Thoracic aorta (tissue), 2 donors: ENCODE measurements at places on chromosomes 7 and 10. TPM values are rescaled to one million over a fixed set of nuclear protein-coding genes. Genes with fewer than 3 reads are reported as not detected.

GRCh38 chr7:76424413-76425111, at the start of gene ZP3:
Gene ZP3, plus strand, starts transcription at chr7:76424950. Its CDS starts 15 bp downstream, at chr7:76424965.
- no peaks in the 10 kb centered on the region for H3K4me1 ChIP-seq
- H3K27me3 ChIP-seq, result no peaks in the 10 kb centered on the region
- no peak within 1 kb of the TSS for H3K27ac ChIP-seq
- H3K4me3 ChIP-seq, result no peak within 1 kb of the TSS
- no peaks in the 10 kb centered on the region for H3K36me3 ChIP-seq

GRCh38 chr10:86072413-86072812, 294.2 kb downstream of the GRID1 start:
- DNase-seq, result no peak
- H3K36me3 ChIP-seq, result no peaks in the 10 kb centered on the region
- H3K4me1 ChIP-seq, result no peaks in the 10 kb centered on the region

- H3K27ac ChIP-seq, result no peak overlapping the region
- H3K4me1 ChIP-seq, result peaks cover 33% of the 10 kb centered on the region
- no peak overlapping the region for H3K4me3 ChIP-seq
- no peak for DNase-seq
- no peaks in the 10 kb centered on the region for H3K36me3 ChIP-seq
Measured at GRCh38 chr10:58453105-58453504, 59.6 kb upstream of the BICC1 start.

DNA sequence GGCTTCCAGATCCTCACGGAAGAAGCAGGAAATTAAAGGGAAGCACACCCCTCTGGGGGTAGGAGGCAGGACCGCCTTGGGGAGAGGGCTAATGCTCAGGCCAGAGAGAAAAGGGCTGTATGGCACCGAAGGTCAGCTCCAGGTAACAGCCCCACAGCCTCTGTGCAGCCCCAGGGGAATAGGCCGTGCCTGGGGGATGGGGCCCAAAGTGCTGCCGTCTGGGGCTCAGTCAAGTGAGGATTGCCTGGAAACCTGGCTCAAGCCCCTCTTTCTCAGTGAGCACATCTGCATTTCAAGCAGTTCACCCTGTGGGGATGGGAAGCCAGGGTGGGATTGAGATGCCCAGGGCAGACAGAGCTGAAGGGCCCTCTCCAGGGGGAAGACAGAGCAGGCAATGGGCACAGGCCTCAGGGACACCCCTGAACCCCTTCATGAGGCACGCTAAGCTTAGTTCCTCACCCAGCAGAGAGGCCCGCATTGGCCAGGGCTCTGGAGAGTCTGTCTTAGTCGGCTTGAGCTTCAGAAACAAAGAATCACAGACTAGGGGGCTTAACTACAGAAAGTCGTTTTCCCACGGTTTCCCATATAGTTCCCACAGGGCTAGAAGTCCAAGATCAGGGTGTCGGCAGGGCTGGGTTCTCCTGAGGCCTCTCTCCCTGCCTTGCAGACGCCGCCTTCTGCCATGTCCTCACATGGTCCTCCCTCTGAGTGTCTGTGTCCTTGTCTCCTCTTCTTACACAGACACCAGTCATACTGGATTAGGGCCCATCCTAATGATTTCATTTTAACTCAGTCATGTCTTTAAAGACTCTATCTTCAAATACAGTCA, 118.2 kb downstream of the PTPN20 start:
- H3K4me1 ChIP-seq, result no peaks in the 10 kb centered on the region
- H3K27ac ChIP-seq, result no peak overlapping the region
- no peaks in the 10 kb centered on the region for H3K36me3 ChIP-seq
- no peaks in the 10 kb centered on the region for H3K27me3 ChIP-seq

DNA sequence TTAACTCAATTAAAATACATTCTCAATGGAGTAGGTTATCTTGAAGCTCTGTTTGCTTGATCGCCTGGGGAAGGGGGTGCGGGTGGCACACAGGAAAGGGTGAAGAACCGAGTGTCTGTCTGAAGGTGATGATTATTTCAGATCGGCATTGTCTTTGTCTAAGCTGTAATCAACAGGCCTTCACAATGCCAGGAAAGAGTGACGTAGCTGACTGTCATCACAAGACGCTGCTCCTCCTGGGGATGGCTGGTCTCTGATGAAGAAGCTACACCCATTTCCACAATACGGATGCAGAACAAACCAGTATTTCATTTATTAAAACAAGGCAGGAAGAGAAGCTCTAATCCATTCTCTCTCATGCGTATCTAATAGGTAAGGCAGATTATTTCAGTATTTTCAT, 19.4 kb downstream of the JCAD start:
- peaks cover 3% of the 10 kb centered on the region for H3K4me1 ChIP-seq
- H3K36me3 ChIP-seq, result no peaks in the 10 kb centered on the region
- H3K27ac ChIP-seq, result no peak overlapping the region

DNA sequence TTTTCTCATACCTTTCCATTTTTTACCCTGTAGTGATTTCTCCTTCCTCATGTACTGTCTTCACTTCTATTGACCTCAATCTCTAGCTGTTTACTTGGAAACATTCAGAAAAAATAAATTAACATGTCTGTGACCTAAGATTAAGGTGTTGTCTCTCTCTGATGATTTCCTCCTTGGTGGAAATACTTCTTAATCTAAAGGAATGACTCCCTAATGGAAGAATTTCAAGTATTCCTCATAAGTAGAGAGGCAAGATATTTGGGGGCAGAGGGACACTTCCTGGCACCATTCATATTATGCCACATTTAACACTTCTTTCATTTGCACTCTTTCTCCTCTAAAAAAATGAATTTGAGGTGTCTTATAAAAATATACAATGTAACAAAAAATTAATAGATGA, 202.8 kb downstream of the NEBL start:
- no peak overlapping the region for H3K27ac ChIP-seq
- no peaks in the 10 kb centered on the region for H3K4me1 ChIP-seq
- H3K4me3 ChIP-seq, result no peak overlapping the region
- no peaks in the 10 kb centered on the region for H3K27me3 ChIP-seq

GRCh38 chr10:18659819-18660535, 746 bp downstream of the ARL5B start:
- peak overlapping the region; percentile 98 for H3K27ac ChIP-seq
- no peak for DNase-seq
- H3K36me3 ChIP-seq, result no peaks in the 10 kb centered on the region
- H3K4me3 ChIP-seq, result peak overlapping the region; percentile 96
- no peaks in the 10 kb centered on the region for H3K27me3 ChIP-seq

DNA sequence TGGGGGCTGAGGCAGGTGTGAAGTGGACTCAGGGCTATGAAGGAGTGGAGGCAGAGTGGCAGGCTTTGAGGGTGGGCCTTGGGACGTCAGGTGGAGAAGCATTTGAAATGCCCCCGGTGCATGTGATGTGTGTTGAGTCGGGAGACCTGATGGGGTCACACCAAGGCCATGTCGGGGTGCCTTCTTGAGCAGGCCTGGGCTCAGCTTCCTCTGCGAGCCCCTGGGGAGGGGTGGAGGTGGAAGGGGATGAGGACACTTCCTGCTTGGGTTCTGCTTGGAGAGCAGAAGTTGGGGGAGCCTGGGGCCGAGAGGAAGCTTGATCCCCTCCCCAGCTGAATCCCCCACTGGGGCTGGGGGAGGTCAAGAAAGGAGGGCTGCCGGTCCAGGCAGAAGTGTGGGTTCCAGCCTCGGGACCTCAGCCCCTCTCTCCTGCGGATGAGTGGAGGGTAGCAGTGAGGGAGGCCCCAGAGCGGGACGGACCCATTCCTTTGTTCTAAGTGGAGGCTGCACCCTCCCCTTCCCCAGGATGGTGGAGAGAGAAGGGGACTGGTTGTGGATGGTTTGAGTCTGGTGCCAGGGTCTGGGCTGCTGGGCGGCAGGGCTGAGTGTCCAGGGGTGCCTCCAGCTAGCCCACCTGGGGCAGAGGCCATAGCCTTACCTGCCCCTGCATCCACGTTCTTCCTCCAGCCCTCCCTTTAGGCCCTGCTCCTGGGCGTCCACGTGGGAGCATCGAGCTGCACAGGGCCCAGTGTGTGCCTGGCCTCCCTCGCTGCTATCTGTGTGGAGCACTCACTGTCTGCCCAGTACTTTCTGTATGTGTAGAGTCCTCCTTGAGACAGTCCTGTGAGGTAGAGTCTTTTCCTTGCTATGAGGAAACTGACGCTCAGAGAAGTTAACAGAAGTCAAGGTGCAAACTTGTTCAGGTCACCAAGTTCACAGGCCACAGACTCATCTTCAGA, 36.7 kb downstream of the PRF1 start:
- no peaks in the 10 kb centered on the region for H3K4me1 ChIP-seq
- H3K27me3 ChIP-seq, result no peaks in the 10 kb centered on the region
- DNase-seq, result no peak
- no peak overlapping the region for H3K27ac ChIP-seq

DNA sequence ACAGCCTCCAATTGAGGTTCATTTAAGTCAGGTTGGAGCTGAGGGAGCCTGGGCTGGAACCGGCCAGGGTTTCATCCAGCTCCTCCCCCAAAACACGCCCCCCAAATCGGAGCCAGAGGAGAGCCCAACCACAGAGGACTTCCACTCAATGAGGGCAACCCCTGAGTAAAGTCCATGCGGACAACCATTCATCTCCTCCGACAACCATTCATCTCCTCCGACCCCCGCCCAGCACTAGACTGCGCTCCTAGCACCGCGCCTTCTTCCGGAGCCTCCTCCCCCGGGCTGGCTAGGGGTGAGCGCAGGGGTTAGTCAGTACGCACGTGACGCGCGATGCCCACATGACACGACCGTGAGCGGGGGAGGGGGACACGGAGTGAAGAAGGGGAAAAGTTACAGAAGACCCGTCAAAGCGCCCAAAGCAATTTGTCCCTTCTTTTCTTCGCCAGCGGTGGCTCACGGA, 1.4 kb downstream of the MAGI2 start:
- no peaks in the 10 kb centered on the region for H3K36me3 ChIP-seq
- H3K4me3 ChIP-seq, result peak overlapping the region; percentile 90
- H3K27me3 ChIP-seq, result no peaks in the 10 kb centered on the region

DNA sequence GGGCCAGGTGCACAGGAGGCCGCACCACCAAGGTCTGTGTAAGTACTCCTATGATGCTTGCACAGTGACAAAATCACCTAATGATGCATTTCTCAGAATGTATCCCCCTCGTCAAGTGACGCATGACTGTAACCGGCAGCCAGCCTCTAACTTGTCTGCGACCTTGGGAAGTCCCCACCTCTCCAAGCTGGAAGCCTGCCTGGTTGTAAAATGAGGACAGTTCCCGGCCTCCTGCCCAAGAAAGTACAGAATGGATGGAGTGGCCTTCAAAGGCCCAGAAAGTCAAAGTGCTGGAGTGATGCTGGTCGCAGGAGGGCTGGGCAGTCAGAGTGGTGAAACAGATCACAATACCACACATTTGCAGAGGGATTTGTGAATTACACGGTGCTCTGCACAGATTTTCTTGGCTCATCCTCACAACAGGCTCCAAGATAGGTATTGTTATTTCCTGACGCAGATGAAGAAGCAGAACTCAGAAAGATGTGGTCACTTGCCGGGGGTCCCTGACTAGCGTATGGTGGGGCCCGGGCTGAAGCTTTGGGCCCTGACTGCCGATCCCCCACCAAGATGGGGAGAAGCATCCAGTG, 22.8 kb downstream of the SPOCK2 start:
- DNase-seq, result no peak
- no peaks in the 10 kb centered on the region for H3K4me1 ChIP-seq
- no peaks in the 10 kb centered on the region for H3K36me3 ChIP-seq
- no peak overlapping the region for H3K27ac ChIP-seq
- H3K27me3 ChIP-seq, result no peaks in the 10 kb centered on the region

- H3K36me3 ChIP-seq, result peaks cover under 1% of the 10 kb centered on the region
- H3K4me3 ChIP-seq, result no peak overlapping the region
- DNase-seq, result no peak
- no peaks in the 10 kb centered on the region for H3K27me3 ChIP-seq
- no peaks in the 10 kb centered on the region for H3K4me1 ChIP-seq
Measured at GRCh38 chr7:1823376-1824150, 153.5 kb downstream of the ELFN1 start.

DNA sequence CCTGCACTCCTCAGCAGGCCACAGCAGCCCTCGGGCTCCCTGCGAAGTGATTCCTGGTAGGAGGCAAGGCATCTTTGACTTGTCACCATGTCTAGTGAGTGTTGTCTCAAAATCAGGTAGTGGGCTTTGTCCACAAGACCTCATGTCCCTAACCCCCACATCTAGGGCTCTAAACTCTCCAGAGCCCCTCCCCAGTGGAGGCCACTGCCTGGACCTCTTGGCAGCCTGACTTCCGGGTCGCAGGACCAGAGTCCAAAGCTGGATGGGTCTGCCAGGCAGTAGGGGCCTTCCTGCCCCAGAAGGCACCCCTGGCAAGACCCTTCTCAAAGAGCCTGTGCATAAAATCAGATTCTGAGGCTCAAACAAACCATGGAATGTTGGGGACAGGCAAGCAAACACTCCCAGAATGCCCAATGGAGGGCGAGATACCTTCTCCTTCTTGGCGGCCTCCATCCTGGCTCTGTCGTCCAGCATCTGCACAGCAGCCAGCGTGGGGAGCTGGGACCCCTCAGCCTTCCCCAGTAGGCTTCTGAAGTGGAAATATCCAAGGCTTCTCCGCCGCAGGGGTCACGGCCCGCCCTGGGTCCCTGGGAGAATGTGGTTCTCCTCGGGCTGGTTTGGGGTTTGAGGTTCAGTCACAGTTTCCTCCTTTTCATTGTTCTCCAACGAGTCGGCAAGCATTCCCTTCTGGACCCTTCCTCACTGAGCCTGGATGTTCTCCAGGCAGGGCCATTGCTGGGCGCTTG, 586 bp downstream of the GCK start:
- H3K27ac ChIP-seq, result no peak overlapping the region
- no peaks in the 10 kb centered on the region for H3K36me3 ChIP-seq

The MCM10 gene
- not detected for total RNA-seq

The HTR7 gene
- 9.9 TPM for total RNA-seq

The PAPSS2 gene
- 22.1 TPM for total RNA-seq
